ENCODE measurements at places on chromosomes 5 and 9.

DNA sequence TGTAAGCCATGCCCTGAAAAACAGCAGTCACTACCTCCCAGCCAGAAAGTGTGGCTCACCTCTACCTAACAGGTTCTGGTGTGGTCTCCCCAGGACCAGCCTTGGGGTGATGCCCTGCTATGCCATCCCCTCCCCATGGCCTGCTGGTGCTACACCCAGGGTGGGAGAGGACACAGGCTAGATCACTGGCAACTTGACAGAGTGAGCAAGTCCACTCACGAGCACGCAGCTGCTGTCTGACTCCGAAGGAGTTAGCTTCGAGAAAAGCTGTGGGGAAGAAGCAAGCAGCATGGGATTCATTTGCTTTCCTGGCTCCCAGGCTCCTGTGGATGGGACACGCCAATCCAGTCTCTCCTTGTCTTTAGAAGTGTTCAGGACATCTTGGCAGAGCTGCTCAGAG is 102.2 kb downstream of the COL5A1 start:
- DNase-seq = no peak

- DNase-seq = no peak
Measured at GRCh38 chr9:131817627-131818026, 77.8 kb upstream of the RAPGEF1 start.

DNA sequence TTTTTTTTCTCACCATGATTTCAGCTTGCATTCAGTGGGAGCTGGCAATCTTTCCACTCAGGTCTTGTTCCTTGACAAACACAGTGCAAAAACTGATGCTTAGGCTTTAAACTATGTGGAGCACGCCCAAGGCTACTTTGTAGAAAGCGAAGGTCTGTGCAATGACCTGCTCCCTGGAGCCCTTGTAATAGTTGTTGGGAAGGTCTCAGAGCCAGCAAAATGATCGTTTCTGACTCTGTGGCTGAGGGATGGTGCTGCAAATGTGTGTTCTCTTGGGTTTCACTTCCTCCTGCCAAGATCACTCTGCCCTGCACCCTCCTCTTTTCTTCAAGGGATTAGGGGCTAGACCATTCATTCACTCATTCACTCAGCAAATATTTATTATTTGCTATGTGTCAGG is 249.7 kb upstream of the MAP3K1 start:
- no peak for DNase-seq

- no peak for DNase-seq
Measured at GRCh38 chr9:98667005-98667640, 41.6 kb downstream of the GABBR2 start.

- DNase-seq = no peak
Measured at GRCh38 chr5:54457094-54457862, 1.8 kb downstream of the HSPB3 start.

DNA sequence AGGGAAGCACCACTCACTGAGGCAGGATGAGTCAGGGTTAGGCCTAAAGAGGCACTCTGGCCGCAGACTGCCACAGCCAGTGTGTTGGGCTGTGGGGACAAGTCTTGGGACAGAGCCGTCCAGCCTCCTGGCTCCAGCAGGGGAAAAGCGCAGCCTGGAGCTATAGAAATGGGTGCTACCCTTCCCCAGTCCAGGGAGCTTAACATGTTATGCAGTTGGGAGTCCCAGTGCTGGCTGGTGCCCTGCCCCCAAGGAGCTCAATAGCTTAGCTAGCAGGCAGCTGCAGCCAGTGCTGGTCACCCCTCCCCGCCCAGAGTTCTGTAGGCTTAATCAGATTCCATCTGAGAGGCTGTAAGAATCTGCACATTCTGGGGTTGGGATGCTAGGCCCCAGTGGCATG is 399.6 kb upstream of the TUSC1 start:
- DNase-seq = no peak

- DNase-seq = no peak
Measured at GRCh38 chr5:139951296-139951924, 91.7 kb downstream of the NRG2 start.

DNA sequence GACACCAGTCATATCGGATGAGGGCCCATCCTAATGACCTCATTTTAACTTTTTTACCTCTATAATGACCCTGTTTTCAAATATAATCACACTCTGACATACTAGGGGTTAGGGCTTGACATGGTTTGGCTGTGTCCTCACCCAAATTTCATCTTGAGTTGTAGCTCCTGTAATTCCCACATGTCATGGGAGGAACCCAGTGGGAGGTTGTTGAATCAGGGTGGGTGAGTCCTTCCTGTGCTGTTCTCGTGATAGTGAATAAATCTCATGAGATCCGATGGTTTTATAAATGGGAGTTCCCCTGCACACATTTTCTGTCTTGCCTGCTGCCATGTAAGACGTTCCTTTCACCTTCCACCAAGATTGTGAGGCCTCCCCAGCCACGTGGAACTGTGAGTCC is 71.8 kb downstream of the THBS4 start:
- DNase-seq = no peak

DNA sequence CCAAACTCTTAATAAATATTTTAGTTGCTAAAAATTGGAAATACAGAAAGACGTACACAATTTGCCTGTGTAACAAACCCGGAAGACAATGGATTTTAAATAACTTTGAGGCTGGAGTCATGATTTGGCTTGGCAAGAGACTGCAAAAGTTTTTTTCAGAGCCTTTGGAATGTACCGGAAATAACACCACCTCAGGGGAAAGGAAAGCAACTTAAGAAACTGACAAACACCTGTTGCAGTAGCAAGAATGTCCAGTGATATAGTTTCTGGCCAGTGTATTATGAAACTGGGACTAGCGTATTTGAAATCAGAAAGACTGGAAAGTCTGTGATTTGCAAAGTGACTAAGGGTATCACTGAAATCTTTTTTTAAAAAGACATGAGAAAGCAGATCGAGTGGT is 842 bp downstream of the MUSK start:
- DNase-seq = no peak

DNA sequence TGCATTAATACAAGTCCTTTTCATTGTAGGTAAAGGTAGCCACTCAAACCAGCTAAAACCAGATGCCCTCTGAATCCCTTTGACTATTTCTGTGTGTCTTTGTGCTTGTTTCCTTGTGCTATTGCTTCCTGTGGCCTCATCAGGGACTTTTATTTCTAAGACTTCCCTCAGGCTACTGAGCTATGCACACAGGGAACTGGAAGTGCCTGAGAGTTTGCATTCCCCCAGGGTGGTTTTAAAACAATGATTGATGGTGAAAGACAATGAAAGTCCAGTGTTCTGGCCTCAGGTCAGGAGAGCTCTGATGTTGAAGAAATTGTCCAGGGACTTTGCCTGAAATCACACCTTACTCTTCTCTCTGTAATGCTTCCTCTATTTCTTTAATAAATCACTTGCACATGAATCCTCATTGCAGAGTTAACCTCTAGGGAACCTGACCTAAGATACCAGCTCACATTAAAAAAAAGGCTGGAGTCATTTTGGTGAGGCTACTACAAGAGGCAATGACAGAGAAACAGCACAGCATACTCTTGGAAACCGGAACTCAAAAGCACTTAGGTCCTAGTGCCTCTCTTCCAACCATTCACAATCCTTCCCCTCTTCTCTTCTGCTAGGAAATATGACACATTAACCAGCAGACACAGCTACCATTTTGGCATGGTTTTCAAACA is 158.1 kb upstream of the NREP start:
- no peak for DNase-seq

DNA sequence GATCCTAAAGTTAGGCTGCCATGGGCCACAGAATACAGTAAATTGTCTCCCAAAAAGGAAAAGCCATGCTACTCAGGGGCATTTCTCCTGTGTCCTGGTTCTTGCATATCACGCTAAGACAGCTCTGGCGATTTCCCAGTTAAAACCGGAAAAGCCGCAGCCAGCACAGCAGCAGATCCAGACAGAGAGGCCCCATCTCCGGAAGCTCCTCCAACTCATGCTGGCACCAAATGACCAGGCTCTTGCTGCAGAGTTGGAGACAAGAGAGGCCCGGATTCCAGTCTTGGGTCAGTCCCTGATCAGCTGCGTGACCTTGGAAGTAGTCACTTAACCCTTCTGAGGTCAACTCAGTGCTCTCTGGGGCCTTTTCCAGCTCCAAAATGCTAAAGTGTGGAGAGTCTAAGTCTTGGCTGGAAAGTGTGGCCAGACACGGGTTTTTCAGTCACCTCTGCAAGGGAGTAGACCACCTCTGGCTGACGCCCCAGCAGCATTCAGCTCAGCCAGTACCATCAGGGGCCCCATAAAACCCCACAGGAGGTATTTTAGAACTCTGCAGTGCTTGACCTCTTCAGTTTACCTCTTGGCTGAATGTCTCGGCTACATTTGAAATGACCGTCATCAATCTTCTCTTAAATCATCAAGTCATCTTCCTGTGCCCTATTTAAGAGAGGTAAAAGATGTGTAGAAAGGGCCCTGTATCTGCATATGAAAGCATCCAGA is 16.2 kb downstream of the GDNF start:
- DNase-seq = no peak

DNA sequence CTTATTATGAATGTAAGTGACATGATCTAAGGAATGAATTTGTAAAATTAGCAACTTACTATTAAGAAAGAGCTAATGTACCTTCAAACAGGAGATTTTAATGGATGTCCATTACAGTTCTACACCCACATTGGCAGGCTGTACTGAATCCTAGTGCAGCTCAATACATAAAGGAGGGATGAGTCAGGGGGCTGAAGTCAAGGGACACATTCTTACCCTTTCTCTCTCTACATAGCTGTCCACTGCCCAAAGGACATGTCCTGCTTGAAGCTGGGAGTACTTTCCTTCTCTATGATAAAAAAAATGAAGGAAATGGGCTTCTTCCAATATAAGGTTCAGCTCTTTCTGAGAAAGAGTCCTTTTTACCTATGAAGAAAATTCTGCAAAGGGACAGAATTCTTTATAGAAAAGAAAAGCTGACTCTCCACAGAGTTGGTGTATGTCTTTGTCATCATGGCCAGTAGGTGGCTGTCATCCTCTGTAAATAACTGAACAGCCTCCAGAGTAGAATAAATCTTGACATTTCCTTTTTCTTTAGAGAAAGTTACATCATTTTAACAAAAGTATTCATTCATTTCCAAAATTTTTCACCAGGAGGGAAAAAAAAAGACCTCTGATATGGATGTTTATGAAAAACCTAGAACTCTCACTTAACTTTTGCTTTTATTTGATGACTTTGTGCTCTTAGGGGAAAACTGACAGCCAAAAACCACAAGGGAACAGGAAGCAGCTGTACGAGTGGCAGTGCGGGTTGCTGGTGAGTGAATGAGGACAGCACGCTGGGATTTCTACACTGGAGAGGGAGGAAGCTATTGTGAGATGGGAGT is 13.1 kb upstream of the IFNA14 start:
- DNase-seq = no peak

GRCh38 chr5:93589152-93589828 is 6.3 kb downstream of the NR2F1 start:
- DNase-seq = no peak

DNA sequence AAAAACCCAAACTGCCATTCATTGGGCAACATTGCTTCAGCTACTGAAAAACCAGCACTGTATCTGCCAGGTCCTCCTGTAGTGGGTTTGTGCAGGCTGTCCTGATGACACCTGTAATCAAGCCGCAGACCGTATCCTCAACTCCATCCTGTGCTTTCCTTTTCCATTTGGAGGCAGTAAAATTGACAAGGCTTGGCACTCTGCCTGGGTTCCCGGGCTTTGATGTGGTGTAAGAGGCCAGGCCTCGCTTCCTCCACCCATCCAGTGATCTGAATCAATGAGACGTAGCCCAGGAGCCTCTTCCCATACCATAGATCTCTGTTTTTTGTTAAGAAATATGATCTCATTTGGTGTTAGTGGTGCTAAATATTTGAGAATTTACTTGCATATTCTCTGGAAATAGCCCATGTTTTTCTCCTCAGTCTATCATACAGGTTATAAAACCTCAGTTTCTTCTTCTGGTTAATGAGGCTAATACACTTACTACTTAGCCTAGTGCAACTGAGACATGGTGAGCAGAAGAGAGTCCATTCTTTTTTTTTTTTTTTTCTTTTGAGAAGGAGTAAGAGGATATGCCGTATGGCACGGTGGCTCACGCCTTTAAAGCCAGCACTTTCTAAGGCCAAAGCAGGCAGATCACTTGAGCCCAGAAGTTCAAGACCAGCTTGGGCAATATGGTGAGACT is 34.8 kb downstream of the LSM11 start:
- no peak for DNase-seq

- DNase-seq = no peak
Measured at GRCh38 chr5:39605588-39606575, 181.1 kb upstream of the DAB2 start.

DNA sequence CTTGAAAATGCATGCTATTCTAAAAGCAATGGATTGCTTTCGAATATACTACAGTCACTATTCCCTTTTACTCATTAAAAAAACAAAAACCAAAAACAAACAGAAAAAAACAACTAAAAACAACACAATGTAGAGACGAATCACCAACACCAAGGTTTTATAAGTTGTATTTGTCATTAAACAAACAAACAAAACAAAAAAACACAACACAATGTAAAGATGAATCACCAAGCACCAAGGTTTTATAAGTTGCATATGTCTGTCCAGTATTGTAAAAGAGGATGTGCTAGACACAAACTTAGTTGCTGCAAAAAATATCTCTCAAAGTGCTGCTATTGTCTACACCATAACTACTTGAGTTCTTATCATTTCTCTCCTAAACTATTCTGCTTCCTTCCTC is 1269.2 kb downstream of the EFNA5 start:
- no peak for DNase-seq

- no peak for DNase-seq
Measured at GRCh38 chr5:350355-350754, 28.8 kb downstream of the AHRR start.

- DNase-seq = no peak
Measured at GRCh38 chr5:98543490-98543889, 230.0 kb upstream of the RGMB start.

GRCh38 chr5:71719063-71719964 is at the start of gene CARTPT:
Gene CARTPT, plus strand, starts transcription at chr5:71719275. Its CDS starts 19 bp downstream, at chr5:71719294.
- no peak for DNase-seq

DNA sequence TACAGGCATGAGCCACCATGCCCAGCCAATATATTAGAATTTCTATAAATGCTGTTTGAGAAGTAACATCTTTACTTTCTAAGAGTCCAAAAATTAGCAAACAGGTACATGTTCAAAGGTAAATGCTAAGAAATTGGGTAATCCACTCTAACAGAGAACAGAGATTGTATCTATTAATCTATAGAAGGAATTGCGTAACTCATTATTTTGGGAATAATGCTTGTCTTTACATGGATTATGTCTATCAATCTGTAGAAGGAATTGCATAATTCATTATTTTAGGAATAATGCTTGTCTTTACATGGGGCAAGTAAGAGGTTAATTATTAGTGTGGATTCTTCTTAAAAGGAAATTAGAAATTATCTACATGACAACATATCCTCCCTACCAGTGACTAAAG is 30.5 kb downstream of the CCNH start:
- no peak for DNase-seq

GRCh38 chr9:70971723-70972122 is 149.7 kb downstream of the TRPM3 start:
- DNase-seq = no peak

GRCh38 chr5:77087484-77088261 is 588 bp upstream of the ZBED3 start:
- no peak for DNase-seq

DNA sequence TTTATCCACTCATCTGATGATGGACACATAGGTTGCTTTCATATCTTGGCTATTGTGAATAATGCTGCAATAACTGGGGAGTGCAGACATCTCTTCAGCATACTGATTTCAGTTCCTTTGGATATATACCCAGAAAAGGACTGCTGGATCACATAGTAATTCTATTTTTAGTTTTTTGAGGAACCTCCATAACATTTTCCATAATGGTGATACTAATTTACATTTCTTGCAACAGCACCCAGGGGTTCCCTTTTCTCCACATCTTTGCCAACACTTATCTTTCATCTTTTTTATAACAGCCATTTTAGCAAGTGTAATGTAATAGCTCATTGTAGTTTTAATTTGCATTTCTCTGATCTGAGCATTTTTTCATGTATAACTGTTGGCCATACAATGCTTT is 34.1 kb upstream of the NR4A3 start:
- DNase-seq = no peak

Measured in cerebellar nuclear complex (tissue), 1 donor.